Stimulated activated naive CD8-positive, alpha-beta T cell treated with anti-CD3 and anti-CD28 coated beads, Interleukin-15, amount 100 ng/mL, for 72 hours (primary cell): ENCODE measurements at places on chromosomes 6 and 20.

- no peak for DNase-seq
These were observed 2.0 kb downstream of the FGD2 start for GRCh38 chr6:37007340-37008043.

GRCh38 chr20:33320006-33320405, 37.0 kb downstream of the BPIFB1 start:
- no peak for DNase-seq

DNA sequence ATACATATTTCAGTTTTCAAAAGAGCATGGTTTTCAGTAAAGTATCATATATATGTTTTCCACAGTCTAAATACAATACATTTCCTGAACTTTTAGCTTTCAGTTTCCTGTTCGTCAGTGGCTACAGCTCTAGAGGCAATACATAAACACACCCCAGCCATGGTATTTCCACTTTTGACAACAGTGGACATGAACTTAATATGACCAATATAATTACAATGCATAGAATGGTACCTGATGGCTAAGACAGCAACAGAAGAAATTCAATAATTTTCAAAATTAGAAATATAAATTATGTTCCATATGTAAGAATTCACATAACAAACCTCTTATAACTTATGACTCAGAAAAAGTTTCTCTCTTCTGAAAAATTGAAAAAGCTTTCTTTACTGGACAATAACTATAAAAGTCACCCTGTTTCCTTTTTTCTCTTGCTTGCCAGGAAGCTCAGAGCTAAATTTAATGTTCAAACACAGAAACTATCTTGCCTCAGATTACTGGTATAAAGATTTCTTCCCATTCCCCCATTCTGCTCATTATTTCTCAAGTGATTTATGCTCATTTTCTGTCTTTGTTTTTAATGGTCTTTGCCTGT, 19.2 kb downstream of the FKBP5 start:
- no peak for DNase-seq

GRCh38 chr6:137115658-137116057, 57.8 kb downstream of the IL22RA2 start:
- no peak for DNase-seq
